ENCODE measurements at places on chromosomes 7 and 10.

- no peak for DNase-seq
These were observed 560.0 kb upstream of the NRG3 start for GRCh38 chr10:81315026-81315425.

- no peak for DNase-seq
These were observed 156.7 kb upstream of the NPVF start for GRCh38 chr7:25384788-25385505.

- DNase-seq, result no peak
These were observed 20.8 kb upstream of the HYAL4 start for GRCh38 chr7:123823898-123824753.

GRCh38 chr7:117435475-117436043 lies 8.3 kb upstream of the ASZ1 start:
- no peak for DNase-seq

- peak; percentile 71 for DNase-seq
These were observed 3.4 kb downstream of the IGFBP3 start for GRCh38 chr7:45917658-45918057.

DNA sequence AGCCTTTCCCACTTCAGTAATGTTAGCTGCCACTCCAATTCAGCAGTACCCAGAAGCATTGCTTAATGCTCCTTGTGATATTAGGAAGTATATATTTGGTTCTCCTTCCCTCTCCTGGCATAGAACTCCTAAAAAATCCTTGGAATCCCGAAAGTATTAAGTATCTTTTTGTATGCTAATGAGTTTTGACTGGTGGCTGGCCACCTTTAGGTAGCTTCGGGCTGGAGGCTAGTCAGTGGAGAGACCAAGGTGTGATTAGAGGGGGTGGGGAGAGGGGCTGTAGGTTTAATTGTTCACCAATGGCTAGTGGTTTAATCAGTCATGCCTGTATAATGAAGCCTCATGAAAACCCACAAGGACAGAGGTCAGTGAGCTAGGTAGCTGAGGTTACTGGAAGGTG lies 12.2 kb downstream of the COMTD1 start:
- no peak for DNase-seq

DNA sequence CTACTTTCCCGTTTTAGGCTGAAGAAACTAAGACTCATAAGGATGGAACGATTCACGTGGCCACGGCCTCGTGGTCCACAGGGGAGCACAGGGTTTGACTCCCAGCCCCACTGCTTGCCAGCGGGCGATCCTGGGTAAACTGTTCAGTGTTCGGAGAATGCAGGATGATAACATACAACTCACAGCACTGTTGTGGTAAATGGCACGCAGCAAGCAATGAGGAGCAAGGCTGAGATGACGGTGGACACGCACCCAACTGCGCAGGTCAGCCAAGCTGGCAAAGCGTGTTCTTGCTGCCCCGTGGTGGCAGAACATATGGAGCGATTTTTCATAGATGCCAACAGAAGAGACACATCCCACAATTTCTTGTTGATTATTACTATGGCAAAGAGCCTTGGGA lies 272.7 kb downstream of the DNAJB6 start:
- DNase-seq, result no peak

- no peak for DNase-seq
These were observed 255.6 kb upstream of the BMPER start for GRCh38 chr7:33649476-33650441.

GRCh38 chr7:157551325-157552070 lies 214.7 kb downstream of the DNAJB6 start:
- DNase-seq, result no peak

DNA sequence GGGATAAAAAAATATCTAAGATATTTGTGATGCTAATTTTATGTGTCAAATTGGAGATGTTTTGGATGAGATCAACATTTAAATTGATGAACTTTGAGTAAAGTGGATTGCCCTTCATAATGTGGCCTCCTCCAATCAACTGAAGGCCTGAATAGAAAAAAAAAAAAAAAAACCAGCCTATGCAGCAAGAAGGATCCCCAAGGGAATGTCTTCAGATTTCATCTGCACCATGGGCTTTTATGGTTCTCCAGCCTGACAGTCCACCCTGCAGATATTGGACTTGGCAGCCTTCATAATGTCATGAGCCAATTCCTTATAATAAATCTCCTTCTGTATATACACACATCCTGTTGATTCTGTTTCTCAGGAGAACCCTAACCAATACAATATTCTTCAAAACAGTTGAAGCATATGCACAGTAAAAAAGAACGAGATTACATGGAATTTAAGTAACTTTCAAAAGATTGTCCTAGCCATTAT lies 316.9 kb upstream of the PLXDC2 start:
- DNase-seq, result no peak

DNA sequence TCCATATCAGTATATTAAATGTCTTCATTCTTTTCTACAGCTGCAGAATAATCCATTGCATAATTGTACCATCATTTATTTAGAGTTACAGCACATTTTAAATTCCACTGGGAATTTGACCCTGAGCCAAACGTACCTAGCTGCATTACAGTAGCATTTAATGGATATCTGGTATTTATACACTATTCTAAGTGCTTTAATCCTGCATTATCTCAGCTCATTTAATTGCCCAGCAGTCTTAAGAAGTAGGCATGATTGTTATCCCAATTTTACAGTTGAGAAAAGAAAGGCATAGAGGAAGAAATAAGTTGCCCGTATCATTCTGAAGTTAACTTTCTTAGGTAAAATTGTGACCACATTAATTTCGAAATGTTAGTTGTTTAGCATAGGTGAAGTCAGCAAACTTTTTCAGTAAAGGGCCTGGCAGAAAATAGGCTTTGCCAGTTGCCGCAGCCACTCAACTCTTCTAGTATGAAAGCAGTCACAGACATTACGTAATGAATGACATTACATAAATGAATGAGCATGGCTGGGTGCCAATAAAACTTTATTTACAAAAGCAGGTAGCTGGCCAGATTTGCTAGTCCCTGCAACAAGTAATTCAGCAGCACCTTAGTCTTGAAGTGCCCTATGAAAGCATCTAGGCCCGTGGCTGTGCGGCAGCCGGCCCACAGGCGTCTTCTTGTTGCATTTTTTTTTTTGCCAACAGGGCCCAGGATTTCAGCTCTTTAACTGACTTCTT lies 30.0 kb downstream of the GUSB start:
- DNase-seq, result peak; percentile 11

DNA sequence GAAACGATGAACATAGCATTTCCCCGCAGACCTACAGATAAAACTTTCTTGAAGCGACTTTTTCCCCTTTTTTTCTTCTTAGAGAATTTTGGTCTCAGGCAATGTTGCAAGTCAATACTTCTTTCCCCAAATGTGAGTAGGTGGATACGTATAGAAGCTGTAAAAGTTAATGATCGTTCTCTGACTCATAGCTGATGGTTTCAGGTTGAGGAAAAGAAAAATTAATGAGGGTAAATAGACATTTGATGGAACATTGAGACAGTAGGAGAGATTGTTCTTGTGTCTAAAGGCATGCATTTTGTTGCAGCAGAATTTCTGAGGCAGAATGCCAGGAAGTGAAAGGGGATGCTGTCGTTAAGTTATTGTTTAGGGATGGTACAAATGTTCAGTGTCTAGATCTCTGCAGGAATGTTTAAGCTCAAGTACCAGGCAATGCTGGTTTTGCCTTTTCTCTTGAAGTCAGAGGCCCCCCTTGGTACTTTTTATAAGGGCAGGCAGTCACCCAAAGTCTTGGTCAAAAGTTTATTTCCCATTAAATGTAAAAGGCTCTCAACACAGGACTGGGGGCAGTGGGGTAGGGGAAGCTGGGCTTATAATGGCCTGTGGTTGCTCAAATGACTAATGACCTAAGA lies 9.3 kb downstream of the TCF7L2 start:
- no peak for DNase-seq

DNA sequence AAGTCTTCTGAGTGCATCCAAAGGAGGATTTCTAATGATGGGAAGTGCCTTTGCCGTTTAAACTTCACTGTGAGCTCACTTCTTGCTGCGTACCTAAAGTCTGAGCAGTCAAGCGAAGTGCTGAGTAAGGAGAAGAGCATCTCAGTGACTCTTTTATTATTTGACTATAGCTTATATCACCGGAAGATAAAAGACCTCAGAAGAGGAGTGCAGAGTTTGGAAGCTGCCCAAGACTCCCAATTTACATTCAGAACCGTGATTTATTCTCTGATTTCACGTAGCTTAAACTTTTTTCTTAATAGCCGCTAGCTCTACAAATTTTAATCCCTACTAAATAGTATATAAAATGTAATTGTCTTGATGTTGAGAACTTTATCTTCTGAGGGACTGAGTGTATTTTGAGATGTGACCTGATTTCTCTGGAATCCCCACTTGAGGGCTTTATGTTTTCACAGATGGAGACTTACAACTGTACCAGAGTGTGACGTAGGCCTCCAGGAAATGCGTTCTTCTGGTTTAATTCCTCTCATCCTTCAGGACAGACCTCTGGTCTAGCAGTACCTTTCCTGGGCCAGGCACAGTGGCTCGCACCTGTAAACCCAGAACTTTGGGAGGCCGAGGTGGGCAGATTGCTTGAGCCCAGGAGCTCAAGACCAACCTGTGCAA lies 51.1 kb downstream of the CAMK1D start:
- no peak for DNase-seq

- DNase-seq, result no peak
These were observed 138.4 kb downstream of the SDK1 start for GRCh38 chr7:3439333-3440030.

GRCh38 chr10:94785211-94785610 lies 22.7 kb downstream of the CYP2C19 start:
- no peak for DNase-seq

- peak; percentile 72 for DNase-seq
These were observed 84.2 kb upstream of the CREB5 start for GRCh38 chr7:28328146-28328545.

GRCh38 chr7:2108071-2108455 lies 124.7 kb downstream of the MAD1L1 start:
- DNase-seq, result no peak
